ENCODE measurements at places on chromosomes 13 and 19. TPM values are rescaled to one million over a fixed set of nuclear protein-coding genes. Genes with fewer than 3 reads are reported as not detected.

STAP2 gene
- total RNA-seq, result 89.1 TPM

IFNL3 gene
- total RNA-seq, result not detected

SRRM5 gene
- total RNA-seq, result 0.05 TPM

DNA sequence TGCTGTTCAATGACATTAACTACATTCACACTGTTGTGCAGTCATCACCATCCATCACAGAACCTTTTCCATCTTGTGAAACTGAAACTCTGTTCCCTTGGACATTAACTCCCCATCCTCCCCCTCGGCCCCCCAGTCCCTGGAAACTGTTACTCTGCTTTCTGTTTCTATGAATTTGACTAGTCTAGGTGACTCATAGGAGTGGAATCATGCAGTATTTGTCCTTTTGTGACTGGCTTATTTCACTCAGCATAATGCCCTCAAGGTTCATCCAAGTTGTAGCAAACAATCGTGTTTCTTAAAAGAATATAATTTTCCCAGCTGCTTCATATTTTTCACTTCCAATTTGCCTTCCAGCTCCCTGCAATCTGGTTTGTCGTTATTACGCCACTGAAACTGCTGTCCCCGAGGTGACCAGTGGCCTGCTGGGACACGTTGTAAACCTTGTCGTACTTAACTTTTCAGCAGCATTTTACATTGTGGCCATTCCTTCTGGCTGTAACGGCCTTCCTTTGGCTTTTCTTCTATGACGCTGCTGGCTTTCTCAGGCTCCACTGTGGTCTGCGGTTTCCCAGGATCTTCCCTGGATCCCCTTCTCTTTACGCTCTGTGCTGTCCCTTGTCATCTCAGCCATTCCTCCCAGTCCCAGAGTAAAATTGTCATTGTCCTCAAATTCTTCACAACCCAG, 74.0 kb downstream of the DHRS12 start:
- DNase-seq, result peak; percentile 90

DNA sequence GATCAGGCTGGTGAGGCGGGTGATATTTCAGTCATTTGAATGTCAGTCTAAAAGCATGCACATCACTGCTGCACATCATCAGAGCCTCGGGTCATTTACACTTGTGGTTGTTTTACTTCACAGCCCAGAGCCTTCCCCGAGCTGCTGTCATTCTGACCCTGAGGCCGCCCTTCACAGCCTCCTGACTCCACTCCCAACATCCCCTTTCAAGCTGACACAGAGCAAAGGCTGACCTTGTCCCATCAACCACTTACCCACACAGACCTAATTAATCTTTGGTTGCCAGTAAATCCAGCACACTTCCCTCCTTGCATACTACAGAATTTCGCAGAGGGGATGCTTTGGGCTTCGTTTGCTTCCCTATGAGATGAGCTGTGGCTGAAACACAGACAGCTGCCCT, 528.1 kb downstream of the DIAPH3 start:
- DNase-seq, result no peak

GRCh38 chr19:7500811-7501450, 12.1 kb upstream of the PEX11G start:
- no peak for DNase-seq

GRCh38 chr19:4059891-4060620, 6.6 kb downstream of the ZBTB7A start:
- no peak for DNase-seq

DNA sequence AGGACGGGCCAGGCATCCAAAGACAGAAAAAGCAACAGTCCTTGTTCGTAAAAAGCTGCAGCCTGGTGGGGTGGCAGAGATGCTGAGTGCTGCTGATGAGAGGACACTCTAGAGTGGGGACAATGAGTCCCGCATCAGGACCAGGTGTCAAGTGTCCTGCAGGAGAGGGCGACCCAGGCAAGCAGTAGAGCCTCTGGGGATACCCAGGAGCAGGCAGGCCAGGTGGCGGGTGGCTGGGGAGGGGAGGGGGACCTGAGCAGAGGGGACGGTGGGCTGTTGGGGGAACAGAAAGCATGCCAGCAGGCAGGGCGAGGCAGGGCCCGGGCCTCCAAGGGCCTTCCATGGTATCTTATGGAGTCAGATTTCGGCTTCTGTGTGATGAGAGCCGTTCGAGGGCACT, 35.8 kb downstream of the GGACT start:
- DNase-seq, result no peak

Data from renal cortical epithelial cell (primary cell).